ENCODE measurements at places on chromosomes 3 and 15.

DNA sequence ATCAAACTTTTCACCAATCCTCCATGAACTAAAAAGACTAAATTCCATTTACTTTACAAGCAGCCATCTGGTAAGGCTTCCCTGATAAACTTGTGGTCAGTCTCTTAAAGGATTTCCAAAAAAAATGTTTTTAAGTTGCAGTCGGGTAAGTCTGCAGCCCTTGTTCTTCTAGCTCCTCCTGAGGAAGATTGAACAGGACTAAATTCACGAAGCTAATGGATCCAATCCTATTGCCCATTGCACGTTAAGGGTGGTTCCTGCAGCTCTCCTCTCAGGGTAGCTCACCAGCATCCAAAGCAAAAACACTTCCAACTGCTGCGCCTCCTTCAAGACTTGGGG lies 2.8 kb downstream of the HES1 start:
- no peak for DNase-seq

DNA sequence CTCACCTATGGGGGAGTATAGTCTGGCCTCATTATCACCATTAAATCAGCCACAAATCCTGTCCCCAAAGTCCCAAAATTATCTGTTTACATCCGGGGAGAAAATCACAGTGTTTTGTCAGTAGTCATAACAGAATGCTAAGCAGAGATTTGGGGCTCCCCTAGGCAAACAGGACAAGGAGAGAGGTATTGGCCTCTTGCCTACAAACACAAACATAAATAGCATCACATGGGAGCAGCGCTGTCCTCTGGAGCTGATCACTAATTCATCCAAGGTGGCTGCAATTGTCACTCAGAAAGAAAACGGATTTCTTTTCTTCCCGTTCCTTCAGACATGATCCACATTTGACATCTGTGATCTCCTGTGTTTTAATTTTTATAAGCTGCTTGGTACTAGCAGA lies 1028.1 kb downstream of the NTRK3 start:
- DNase-seq, result no peak

DNA sequence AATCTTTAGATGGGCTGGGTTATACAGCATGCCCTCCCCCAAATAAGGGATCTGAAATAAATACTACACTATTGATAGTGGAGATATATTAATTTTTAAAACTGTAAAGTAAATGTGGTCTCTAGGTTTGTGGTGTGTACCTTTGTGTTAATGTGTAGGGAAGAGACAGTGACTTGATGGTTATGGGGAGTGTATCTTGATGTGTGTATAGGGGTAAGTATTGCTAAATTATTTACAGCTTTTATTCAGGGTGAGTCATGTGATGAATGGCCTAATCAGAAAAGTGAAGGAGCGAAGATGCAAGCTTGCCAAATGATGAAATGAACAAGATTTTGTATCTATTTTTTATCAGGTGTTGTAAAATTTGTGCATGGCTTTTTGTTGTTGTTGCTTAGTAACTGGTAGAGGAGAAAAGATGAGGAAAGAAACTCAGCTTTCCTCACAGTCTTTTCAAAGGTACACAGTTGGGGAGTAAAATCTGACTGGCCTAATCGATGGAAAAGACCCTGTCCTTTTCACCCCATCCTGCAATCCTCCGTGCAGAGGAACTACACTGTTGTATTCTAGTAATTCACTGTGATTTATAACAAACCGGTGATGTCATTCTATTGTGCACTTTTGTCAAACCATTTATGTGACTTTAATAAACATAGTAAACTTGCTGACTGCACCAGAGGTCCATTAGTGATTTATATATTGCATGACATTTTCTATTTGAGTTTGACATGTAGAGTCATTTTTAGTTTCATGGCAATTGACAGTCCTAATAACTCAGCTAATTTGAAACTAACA lies 17.7 kb downstream of the FEM1B start:
- no peak for DNase-seq

DNA sequence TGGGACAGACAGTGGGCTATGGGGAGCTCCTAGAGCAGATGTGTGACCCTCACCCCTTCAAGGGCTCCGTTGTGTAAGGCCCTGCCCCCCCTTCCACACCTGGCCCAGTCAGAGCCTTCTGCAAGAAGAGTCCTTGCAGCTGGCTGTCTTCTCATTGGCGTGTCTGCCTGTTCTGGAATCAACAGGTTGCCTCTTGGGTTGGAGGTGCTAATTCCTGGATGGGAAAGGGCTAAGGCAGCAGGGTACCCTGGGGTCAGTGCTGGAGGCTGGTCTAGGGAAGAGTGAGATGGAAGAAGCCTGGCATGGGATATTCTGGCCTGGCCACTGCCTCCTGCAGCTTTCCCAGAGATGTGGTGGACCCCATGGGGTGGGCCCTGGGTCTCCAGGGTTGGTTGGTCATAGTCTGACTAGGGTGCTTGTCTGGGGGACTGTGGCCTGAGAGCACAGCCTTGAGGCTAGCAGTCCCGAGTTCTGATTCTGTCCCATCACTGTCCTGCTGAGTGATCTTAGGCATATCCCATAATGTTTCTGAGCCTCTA lies 5.1 kb downstream of the TEX264 start:
- no peak for DNase-seq

DNA sequence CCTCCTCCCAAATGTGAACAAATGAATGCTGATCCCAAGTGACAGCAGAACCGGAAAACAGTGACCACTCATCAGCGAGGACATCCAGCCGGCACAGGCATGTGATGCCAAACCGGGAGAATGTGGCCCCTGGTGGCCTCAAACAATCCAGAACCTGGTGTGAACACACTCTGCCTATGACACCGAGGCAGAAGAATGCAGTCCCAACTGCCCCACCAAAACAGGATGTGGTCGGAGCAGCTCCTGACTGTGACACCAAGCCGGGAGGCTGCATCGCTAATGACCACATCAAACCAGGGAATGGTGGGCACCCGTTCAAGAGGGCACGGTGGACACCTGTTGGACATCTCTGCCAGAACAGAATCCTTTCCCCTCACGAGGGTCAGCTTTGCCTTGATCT lies 15.4 kb downstream of the SCN5A start:
- DNase-seq, result peak; percentile 72

- no peak for DNase-seq
These were observed 50.1 kb upstream of the BCL6 start for GRCh38 chr3:187795207-187795960.

DNA sequence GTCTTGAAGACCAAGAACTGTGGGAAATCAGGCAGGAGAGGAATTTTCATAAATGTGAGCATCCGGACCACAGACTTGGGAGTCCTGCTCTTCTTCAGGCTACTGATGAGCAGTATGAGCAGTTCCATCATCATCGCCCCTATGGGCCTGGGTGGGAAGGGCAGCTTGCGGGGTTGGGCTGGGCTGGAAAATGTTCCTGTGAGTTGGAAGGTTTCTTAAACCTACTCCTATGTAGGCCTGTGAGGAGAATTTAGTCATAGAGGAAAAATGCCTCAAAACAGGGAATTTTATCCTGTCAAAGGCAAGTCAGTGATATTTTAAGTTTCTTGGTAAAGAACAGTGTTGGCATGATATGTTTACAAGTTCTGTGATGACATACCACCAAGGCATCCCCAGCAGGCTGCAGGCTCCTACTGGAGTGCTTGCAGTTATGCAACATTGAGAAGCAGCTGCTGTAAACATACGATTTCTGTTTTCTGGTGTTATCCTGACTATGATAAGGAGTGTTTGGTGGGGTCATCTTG lies 10.3 kb downstream of the MASP1 start:
- DNase-seq, result peak; percentile 82

DNA sequence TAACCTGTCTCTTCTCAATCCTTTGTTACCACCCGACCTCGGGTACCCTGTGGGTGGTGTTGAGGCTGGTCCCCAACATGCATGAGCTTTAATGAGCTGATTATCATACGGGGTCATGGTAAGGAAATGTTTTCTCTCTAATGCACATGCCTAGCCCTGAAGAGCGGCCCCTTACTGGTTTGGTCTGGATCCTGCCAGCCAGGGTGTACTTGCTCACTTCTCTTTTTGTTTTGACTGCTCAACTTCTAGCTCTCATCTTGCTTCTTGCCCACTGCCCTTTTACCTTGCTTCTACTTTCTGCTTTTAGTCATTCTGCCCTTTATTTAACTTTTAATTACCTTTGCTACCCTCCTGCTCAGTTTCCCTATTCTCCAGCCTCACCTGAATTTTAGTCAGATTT lies 44.3 kb upstream of the ACAD9 start:
- DNase-seq, result no peak

DNA sequence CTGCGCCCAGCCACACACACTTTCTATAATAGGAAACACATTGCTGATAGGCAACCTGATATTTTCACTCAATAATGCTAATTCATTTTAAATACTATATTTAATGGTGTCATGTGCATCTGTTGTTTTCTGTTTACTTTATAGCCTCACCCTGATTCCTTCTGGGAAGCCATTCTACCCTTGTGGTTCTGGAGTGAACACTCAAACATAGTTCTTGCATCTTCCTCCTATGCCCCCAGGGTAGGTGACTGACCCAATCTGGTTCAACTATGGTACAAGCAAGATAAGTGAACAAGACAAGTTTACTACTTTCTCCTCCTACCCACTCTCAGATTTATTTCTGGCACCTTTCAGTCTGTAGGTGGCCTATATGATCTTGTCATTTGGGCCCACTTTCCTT lies 4.3 kb upstream of the SCG3 start:
- DNase-seq, result no peak

GRCh38 chr15:100032358-100033085 lies 299.3 kb upstream of the LYSMD4 start:
- DNase-seq, result no peak

GRCh38 chr3:127062926-127063325 lies 80.0 kb downstream of the PLXNA1 start:
- no peak for DNase-seq

DNA sequence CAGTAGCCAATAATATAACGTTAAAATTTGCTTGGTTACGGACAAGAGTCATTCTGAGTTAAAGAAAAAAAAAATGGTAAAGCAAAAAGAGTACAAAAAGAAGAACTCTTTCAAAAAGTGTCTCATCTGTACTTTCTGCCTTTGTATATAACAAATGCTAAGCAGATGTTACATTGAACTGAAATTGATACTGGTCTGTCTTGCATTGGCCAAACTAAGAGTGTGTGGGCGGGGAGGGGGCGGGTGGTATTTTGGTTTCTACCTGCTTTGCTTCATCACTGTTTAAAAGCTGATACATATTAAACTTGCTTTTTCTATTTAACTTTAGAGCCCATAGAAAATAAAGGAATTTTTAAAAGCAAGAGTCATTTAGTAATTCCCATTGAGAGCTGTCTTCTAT lies 215.0 kb upstream of the THBS1 start:
- DNase-seq, result no peak

GRCh38 chr3:8658306-8659212 lies 14.0 kb upstream of the SSUH2 start:
- peak; percentile 59 for DNase-seq

DNA sequence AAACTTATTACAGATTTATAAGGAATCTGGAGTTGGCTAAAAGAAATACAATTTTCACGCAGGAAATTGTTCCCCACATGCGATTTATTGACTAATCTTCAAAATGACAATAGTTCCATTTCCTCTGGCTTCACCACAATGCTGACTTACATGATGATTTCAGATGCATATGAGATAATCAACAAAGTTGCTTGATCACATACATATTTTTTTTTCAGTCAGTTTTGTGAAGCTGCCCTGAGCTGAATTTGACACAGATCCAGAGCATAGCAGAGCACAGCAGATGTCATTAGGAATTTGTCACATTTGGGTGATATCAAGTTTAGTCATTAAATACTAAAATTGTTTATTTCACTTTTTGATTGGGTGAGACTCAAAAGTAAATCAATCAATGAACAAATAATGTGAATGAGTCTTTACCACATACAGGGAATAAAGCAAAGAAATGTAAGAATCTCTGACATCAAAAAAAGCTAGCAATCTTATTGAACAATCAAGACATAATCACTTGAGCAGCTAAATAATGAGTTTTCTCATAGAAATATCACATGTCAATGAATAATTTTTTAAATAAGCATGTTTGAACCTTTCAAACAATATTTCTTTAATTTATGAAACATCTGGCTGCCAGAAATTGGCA lies 18.3 kb downstream of the CPB1 start:
- DNase-seq, result no peak

DNA sequence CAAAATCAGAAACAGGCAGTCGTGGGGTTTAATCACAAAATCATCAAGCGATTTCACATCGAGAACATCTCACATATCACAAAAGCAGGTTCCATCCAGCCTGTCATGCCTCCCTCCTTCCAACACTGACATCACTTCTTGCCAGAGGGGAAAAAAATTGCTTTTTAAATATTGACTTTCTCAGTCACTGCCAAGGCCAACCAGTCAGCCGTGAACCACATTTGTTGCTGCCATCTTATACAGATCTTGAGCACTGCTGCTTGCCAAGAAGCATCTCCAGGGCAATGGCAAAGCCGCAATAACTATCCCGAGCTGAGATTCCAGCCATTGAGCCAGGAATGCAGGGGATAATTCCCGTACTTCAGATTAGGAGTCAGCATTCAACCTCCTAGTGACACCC lies 174.6 kb downstream of the ANXA2 start:
- no peak for DNase-seq

- DNase-seq, result no peak
These were observed 58.8 kb downstream of the NCEH1 start for GRCh38 chr3:172651936-172652625.

- no peak for DNase-seq
These were observed 10.8 kb downstream of the EDEM1 start for GRCh38 chr3:5198313-5198677.

DNA sequence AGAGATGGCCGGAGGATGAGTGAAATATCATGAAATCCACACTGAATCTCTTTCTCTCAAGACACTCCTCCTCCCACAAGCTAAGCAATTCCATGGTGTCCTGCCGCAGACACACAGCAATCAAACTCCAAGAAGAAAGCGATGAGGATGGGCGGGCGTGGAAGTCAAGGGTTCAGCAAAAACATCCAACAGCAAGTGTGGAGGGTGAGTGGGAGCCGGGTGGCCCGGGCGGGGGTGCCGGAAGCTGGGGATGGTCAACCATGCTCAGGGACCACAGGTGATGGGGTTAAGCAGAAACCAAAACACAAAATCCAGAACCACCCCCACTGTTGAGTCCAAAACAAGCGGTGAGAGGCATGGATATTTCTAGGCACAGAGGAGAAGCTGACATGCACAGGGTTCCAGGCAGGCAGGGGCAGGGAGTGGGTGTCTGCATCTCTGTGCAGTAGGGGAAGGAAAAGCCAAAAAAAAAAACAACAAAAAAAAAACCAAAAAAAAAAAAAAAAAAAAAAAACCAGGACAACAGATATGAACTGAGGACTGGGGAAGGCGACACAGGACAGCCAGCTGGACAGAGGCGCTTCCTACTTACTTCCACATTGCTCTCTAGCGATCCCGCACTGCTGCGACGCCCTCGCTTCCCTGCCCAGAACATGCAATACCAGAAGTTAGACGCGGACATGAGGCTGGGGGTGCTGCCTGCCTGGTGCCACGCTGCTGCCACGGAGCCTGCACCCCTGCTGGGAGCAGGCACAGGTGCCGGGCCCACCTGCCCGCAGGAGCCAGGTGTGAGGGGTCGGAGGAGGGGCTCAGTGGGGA lies 61.0 kb upstream of the RPL32 start:
- no peak for DNase-seq

- no peak for DNase-seq
These were observed 9.7 kb downstream of the ADAMTS9 start for GRCh38 chr3:64677961-64678716.

Measured in SJSA1 (cell line).